ENCODE measurements at places on chromosomes 12 and 14.

- peak; percentile 73 for DNase-seq
Measured at GRCh38 chr12:4107436-4107878, 166.1 kb upstream of the CCND2 start.

- DNase-seq: no peak
Measured at GRCh38 chr14:104577426-104577825, 2.1 kb upstream of the C14orf180 start.

DNA sequence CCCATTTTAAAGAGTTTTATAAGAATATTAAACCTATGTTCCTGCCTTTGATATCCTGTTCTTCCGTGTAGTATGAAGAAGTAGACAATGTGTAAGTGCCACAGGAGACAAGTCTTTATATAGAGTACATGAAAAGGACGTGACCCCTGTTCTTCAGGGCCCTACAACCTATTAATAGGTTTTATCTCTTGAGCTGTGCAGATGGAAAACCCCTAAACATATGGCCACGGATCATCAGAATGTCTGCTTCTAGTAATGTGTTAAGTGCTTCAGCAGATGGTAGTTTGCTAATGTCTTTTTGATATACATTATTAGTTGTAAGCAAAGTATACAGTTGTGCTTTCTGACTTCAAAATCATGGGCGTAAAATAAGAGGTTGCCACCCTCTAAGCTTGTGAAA is 228.5 kb downstream of the PTPRO start:
- no peak for DNase-seq

- peak; percentile 72 for DNase-seq
Measured at GRCh38 chr14:55160989-55161388, 30.4 kb downstream of the DLGAP5 start.

DNA sequence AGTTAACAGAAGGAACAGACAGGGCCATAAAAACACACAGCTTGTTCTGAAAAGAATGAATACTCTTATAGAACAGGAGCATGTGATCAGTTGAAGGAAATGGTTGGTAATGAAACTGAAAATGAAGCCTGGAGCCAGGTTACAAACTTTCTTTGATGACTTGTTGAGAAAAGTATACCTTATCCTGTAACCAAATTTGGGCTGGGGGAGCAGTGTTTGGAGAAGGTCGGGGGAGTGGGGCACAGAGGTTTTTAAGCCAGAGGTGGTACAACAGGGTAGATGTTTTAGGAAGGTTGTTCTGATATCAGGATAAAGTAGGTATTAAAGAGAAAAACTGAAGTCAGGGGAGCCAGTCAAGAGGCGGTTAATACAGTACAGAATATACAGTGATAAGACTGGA is 8.2 kb downstream of the GOLT1B start:
- no peak for DNase-seq

DNA sequence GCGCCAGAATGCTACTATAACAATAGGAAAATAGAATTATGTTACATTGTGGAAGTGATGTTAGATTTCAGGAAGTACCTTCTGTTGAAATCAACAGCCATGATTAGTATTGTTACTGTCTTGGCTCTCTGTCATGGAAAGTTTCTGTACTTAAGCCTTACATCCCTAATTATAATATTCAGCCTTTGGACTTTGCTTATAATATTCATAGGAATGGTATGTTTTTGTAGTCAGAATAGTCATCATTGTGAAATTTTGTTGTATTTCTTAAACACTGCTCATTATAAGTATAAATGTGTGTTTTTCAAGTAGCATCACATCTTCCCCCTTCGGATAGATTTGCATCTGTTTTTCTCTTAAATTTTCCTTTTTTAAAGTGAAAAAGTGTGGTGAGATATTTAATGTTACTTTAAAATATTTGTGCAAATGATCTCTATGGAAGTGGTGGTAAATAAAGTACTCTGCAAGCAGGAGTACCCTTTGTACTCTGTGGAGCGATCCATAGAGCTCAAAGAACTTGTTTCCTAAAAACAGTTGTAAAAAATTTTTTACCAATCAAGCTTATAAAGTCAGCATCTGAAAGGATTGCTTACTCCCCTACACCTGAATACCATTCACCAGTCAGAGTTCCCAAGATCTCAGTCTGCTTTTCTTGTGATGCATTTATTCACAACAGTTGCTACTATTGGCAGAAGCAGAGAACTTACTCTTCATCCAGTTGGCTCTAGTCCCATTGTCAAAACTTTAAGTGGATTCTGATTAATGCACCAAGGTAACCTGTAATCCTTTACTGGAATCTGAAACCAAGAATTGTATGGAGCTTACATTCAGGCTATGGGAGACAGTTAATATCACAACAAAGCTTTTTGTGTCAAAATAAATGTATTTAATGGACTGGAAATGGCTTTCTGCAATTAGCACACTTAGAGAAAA is 87.8 kb downstream of the RIC8B start:
- peak; percentile 15 for DNase-seq

GRCh38 chr12:100221523-100221922 is 20.9 kb downstream of the ACTR6 start:
- DNase-seq: no peak

- no peak for DNase-seq
Measured at GRCh38 chr14:92382677-92383076, 59.7 kb downstream of the SLC24A4 start.

DNA sequence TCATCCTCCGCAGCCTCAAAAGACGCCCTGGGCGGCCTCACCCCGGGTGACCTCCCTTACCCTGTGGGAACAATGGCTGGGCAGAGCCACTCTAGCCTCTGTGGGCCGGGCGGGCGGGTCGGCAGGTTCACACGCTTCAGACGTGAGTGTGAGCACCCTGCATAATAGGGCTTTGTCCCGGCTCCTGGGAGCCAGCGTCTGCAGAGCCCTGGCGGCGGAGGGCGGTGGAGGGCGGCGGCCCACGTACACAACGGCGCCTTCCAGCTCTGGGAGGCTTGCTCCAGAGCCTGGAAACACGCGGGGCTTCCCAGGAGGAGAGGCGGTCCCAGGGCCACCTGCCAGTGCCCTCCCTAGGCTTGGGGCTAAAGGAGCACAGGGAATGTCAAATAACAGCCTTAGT is 205.6 kb downstream of the BCL11B start:
- DNase-seq: no peak

All from LoVo (cell line).